Fibroblast of lung (primary cell): ENCODE measurements at places on chromosomes 12 and 14. TPM values are rescaled to one million over a fixed set of nuclear protein-coding genes. Genes with fewer than 3 reads are reported as not detected.

GRCh38 chr12:52311285-52311648 is 9.9 kb downstream of the KRT83 start:
- DNase-seq = no peak
- H3K4me1 ChIP-seq = no peaks in the 10 kb centered on the region
- H3K27ac ChIP-seq = no peak overlapping the region
- no peak overlapping the region for H3K4me3 ChIP-seq
- H3K27me3 ChIP-seq = peaks cover 61% of the 10 kb centered on the region

Gene HOXC12
- total RNA-seq = not detected in 2 replicates

- no peaks in the 10 kb centered on the region for H3K36me3 ChIP-seq
- no peak for DNase-seq
- no peak overlapping the region for H3K4me3 ChIP-seq
- H3K27me3 ChIP-seq = no peaks in the 10 kb centered on the region
- no peaks in the 10 kb centered on the region for H3K4me1 ChIP-seq
These were observed 199.9 kb downstream of the LRIG3 start for GRCh38 chr12:58720421-58720820.

- no peaks in the 10 kb centered on the region for H3K36me3 ChIP-seq
- DNase-seq = peak; percentile 27
- peak overlapping the region; percentile 95 for H3K27ac ChIP-seq
- no peaks in the 10 kb centered on the region for H3K27me3 ChIP-seq
- peak overlapping the region; percentile 84 for H3K4me3 ChIP-seq
- H3K4me1 ChIP-seq = peaks cover 4% of the 10 kb centered on the region
These were observed 520 bp upstream of the MON2 start for GRCh38 chr12:62466018-62466593.

Gene ETFBKMT
- total RNA-seq = 4.4 and 6.1 TPM in 2 replicates

Gene C12orf42
- total RNA-seq = not detected in 2 replicates

- H3K27me3 ChIP-seq = no peaks in the 10 kb centered on the region
- DNase-seq = no peak
- no peak overlapping the region for H3K4me3 ChIP-seq
- no peaks in the 10 kb centered on the region for H3K36me3 ChIP-seq
These were observed 58.8 kb upstream of the FBRSL1 start for GRCh38 chr12:132430838-132431774.

GRCh38 chr12:22416801-22417200 is 82.3 kb upstream of the ST8SIA1 start:
- no peak for DNase-seq
- no peaks in the 10 kb centered on the region for H3K4me1 ChIP-seq
- H3K36me3 ChIP-seq = no peaks in the 10 kb centered on the region
- H3K4me3 ChIP-seq = no peak overlapping the region

GRCh38 chr14:43792980-43793379 is 714.1 kb downstream of the FSCB start:
- H3K27me3 ChIP-seq = no peaks in the 10 kb centered on the region
- H3K4me3 ChIP-seq = no peak overlapping the region

DNA sequence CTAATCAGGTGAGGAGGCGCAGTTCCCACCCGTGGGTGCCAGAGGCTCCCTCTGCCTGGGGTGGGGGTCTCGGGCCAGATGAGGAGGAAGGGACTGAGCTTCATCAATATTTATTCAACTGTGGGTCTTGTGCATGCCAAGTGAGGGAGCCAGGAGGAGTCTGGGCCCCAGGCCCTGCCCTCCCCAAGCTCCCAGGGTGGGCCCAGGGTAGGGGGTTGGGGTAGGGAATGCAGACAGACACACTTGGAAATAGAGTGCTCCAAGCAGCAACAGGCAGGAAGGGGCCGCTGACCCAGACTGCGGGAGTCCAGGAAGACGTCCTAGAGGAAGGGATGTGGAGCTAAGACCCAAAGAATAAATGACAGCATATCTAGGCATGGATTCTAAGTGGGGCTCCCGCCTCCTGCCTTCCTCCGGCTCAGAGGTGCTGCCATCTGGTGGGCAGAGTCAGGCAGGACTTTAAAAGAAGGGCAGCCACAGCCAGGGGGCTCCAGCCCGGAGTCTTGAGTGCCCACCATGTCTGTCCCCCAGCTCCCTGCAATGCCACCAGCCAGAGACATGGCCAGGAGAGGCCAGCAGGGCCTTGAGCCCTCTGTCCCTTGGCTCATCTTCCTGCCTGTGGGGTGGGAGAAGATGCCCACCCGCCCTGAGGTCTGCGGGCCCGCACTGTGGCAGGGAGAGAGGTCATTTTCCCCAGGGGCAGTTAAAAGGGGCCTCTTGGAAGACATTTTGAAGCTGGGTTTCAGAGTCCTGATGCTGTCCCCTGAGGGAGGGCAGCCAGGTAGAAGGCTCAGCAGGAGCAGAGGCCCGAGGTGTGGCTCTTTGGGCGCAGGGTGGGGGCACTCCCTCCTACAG is 70.1 kb downstream of the PHETA1 start:
- no peak overlapping the region for H3K27ac ChIP-seq
- H3K27me3 ChIP-seq = no peaks in the 10 kb centered on the region
- H3K4me1 ChIP-seq = no peaks in the 10 kb centered on the region
- H3K36me3 ChIP-seq = no peaks in the 10 kb centered on the region
- no peak overlapping the region for H3K4me3 ChIP-seq

Gene OR6C2
- not detected in 2 replicates for total RNA-seq

Gene TTC9
- 1.3 and 4.3 TPM in 2 replicates for total RNA-seq

DNA sequence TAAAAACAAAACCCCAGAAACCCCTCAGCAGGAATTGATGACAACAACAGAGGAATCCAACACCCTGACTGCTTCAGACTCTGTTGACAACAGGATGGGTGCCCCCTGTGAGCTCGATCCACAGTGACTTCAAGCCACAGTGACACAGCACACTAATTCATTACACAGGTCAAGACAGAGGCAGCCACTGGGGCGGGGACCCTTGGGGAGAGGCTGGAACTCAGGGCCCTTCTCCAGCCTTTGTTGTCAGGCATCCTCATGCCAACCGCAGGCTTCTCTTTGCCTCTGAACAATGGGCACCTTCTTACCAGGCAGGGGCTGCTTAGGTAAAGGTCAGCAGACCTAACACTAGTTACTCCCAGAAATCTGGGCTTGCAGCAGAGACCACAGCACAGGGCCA is 37.6 kb downstream of the ACADS start:
- H3K4me3 ChIP-seq = no peak overlapping the region
- H3K27ac ChIP-seq = no peak overlapping the region
- no peak for DNase-seq
- H3K27me3 ChIP-seq = no peaks in the 10 kb centered on the region
- H3K4me1 ChIP-seq = no peaks in the 10 kb centered on the region
- H3K36me3 ChIP-seq = peaks cover 12% of the 10 kb centered on the region

- no peaks in the 10 kb centered on the region for H3K36me3 ChIP-seq
- no peaks in the 10 kb centered on the region for H3K4me1 ChIP-seq
- H3K27ac ChIP-seq = no peak overlapping the region
- no peak for DNase-seq
- no peak overlapping the region for H3K4me3 ChIP-seq
- no peaks in the 10 kb centered on the region for H3K27me3 ChIP-seq
These were observed 96.4 kb downstream of the NTN4 start for GRCh38 chr12:95694136-95694535.

GRCh38 chr12:48938805-48939204 is 13.5 kb upstream of the FKBP11 start:
- no peaks in the 10 kb centered on the region for H3K4me1 ChIP-seq
- peaks cover 15% of the 10 kb centered on the region for H3K36me3 ChIP-seq
- no peak for DNase-seq
- no peak overlapping the region for H3K27ac ChIP-seq
- no peaks in the 10 kb centered on the region for H3K27me3 ChIP-seq

- H3K36me3 ChIP-seq = peaks cover 2% of the 10 kb centered on the region
- no peak overlapping the region for H3K4me3 ChIP-seq
- H3K4me1 ChIP-seq = no peaks in the 10 kb centered on the region
- peaks cover 35% of the 10 kb centered on the region for H3K27me3 ChIP-seq
These were observed 1.7 kb downstream of the C1QL4 start for GRCh38 chr12:49335118-49335954.

DNA sequence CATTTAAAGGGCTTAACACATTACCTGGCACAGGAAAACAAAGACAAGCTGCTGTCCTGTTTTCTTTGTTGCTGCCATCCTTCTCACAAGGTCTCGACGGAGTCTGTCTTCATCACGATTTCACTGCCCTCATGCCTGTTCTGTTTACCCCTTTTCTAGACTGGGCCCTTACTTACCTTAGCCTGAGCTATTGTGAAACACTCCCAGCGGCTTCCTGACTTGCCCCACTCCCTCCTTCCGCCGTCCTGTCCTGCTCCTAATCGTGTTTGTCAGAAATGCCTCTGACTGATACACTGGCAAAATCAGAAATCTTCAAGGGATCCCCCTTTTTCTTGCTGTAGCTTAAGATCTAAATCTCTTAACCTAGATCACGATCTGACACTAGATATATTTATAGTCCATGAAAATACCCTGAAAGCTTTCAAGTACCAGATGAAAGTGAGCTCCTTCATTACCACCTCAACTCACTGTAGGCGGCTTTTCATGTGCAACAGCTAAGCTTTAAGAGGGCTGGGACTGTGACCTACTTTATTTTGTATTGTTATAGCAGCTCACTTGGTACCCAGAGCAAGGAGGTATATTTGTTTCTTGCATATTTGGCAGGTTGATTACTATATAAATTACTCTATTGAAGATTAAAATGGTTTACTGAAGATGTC is 32.1 kb downstream of the TECPR2 start:
- no peak overlapping the region for H3K4me3 ChIP-seq

DNA sequence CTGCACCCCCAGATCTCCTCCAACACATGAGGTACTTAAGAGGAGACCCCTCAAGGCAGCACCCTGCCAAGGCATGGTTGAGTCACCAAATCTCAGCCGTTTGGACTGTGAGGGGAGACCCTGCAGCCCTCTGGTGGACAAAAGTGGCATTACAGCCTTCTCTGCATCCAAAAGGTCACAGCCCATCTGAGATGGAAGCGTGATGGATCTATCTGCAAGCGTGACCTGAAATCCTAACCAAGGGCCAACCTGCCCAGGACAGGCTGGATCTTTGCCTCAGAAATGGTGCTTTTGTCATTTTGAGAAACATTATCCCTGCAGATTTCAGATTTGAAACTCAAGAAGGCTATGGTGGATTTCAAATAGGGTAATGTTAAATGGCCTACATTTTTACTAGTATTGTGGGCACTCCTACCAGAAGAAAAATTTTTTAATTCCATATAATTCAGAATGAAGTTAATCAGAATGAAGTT is 23.7 kb upstream of the DHRS4 start:
- H3K4me1 ChIP-seq = no peaks in the 10 kb centered on the region
- peak; percentile 55 for DNase-seq
- no peak overlapping the region for H3K4me3 ChIP-seq
- no peaks in the 10 kb centered on the region for H3K27me3 ChIP-seq

DNA sequence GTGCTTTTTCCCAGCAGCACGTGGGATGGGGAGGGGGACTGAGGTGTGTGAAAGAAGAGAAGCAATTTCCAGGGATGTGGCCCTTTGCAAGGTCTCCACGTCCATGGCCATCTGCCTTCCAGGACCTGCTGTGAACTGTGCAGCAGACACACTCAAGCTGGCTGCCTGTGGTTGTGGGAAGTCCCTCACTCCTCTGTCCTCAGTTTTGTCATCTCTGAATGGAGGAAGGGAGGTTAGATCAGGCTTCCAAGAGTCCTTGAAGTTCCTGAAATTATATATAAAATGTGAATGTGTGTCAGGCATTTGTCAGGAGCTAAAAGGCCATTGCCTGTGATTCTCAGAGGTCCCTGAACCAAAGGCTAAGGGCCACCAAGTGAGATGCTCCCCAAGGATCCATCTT is 328.2 kb downstream of the CACNA1C start:
- H3K4me3 ChIP-seq = no peak overlapping the region
- DNase-seq = no peak
- H3K27me3 ChIP-seq = no peaks in the 10 kb centered on the region
- H3K27ac ChIP-seq = no peak overlapping the region
- no peaks in the 10 kb centered on the region for H3K36me3 ChIP-seq

GRCh38 chr14:54350203-54350602 is 46.6 kb upstream of the CDKN3 start:
- no peak overlapping the region for H3K27ac ChIP-seq
- H3K4me1 ChIP-seq = no peaks in the 10 kb centered on the region
- H3K4me3 ChIP-seq = no peak overlapping the region
- H3K36me3 ChIP-seq = no peaks in the 10 kb centered on the region

DNA sequence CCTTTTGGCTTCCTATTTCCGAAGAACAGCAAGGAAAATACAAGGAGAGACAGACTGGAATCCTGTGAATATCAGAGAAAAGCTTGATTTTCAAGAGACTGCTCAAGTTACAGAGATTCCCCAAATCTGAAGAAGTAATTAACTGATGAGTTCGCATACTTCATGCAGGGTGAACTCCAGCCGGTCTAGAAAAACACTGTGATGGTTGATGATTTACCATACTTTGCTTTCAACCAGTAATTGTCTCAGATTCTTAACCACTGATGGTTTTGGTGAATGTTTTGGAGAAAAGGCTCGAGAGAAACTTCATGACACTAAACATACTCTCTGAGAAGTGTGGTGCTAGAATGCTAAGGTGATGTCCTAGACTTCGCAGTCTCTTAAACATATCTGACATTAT is 4.4 kb upstream of the PLXNC1 start:
- H3K27ac ChIP-seq = no peak overlapping the region
- H3K36me3 ChIP-seq = no peaks in the 10 kb centered on the region
- H3K27me3 ChIP-seq = peaks cover 43% of the 10 kb centered on the region
- no peaks in the 10 kb centered on the region for H3K4me1 ChIP-seq
- DNase-seq = no peak

Gene TIMELESS
- 3.6 and 5.9 TPM in 2 replicates for total RNA-seq

GRCh38 chr12:2064071-2064507 is 11.3 kb downstream of the CACNA1C start:
- peak; percentile 86 for DNase-seq
- H3K27me3 ChIP-seq = no peaks in the 10 kb centered on the region
- H3K4me1 ChIP-seq = peaks cover 4% of the 10 kb centered on the region
- H3K27ac ChIP-seq = no peak overlapping the region
- H3K4me3 ChIP-seq = no peak overlapping the region

DNA sequence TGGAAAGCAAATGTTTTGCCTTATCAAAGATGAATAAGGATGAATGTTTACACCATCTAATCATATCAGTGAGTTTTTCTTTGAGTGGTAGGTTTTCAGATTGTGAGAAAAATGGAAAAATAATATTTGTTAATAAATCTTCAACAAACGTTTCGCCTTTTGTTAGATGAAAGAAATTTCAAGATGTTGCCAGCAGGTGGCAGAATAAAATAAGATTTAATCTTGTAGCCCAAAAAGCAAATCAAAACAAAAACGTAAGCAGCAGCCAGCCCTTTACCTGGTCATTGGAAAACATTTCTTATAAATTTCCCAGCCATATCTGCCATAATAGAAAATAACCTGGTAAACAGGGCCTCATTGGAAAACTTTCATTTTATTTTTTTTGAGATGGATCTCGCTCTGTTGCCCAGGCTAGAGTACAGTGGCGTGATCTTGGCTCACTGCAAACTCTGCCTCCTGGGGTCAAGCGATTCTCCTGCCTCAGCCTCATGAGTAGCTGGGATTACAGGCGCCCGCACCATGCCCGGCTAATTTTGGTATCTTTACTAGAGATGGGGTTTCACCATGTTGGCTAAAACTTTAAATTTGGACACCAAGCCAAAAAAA is 15.4 kb upstream of the TMEM120B start:
- DNase-seq = peak; percentile 69
- H3K27ac ChIP-seq = no peak overlapping the region
- no peaks in the 10 kb centered on the region for H3K27me3 ChIP-seq
- H3K4me1 ChIP-seq = no peaks in the 10 kb centered on the region

GRCh38 chr12:81610955-81611889 is 147.9 kb downstream of the PPFIA2 start:
- no peak overlapping the region for H3K27ac ChIP-seq
- no peaks in the 10 kb centered on the region for H3K4me1 ChIP-seq
- no peaks in the 10 kb centered on the region for H3K36me3 ChIP-seq

Gene RTN1
- total RNA-seq = under 0.01 and 0.17 TPM in 2 replicates

Gene TSPAN19
- total RNA-seq = not detected in 2 replicates
